ENCODE measurements at places on chromosomes 6 and 20.

DNA sequence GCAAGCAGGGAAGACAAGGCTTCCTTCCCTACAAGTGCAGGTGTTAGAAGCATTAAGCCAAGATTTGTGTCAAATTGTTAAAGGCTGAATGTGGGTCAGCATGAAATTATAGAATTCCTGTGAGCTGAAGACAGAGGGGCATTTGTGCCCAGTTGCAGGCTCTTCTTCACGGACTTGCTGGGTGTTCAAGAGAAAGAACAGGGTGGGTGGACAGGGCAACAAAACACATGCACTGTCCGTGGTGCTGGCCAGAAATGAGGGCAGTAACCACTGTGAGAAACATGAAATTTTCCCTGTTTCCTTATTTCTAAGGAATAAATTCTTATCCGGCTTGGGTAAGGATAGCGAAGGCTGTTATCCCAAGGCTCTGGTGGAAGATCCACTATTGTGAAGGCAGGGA, 579.5 kb upstream of the HTR1E start:
- DNase-seq = no peak

DNA sequence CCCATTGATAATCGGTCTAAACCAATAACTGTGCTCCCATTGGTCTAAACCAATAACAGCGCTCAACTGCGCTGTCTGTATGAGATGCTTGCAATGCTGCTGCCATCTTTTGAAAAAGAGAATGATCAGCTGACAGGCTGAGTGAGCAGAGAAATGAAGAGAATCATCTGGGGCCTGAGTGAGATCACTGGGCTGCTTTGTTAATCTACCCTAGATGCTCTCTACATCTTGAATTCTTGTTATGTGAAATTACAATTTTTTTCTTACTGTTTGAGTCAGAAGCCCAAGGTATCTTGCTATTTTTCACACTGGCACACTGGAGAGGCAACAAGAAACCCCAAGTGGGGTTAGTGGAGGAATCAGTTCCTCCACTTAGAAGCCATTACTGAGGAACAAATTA, 91.5 kb upstream of the GCM1 start:
- DNase-seq = no peak

GRCh38 chr20:22768266-22769178, 184.2 kb upstream of the FOXA2 start:
- DNase-seq = no peak

DNA sequence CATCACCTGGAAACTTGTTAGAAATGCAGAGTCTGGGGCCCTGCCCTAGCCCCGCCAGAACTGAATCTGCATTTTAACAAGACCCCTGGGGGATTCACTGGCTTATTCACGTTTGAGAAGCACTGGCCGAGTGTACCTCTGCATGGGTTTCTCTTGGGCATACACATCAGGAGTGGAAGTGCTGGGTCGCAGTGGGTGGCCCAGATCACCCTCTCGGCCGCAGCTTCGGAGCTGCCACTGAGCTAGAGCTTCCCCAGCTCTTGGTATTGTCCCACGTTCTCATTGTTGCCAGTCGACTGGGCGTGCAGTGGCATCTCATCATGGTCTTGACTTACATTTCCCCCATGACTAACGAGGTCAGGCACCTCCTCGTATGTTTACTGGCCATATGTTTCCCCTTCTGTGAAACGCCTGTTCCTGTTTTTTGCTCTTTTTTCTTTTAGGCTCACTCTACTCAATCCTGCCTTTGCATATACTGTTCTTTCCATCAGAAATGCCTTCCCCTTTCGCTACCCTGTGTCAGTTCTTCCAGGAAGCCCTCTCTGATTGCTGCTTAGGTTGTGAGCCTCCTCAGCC, 3.0 kb upstream of the DLGAP4 start:
- DNase-seq = no peak

DNA sequence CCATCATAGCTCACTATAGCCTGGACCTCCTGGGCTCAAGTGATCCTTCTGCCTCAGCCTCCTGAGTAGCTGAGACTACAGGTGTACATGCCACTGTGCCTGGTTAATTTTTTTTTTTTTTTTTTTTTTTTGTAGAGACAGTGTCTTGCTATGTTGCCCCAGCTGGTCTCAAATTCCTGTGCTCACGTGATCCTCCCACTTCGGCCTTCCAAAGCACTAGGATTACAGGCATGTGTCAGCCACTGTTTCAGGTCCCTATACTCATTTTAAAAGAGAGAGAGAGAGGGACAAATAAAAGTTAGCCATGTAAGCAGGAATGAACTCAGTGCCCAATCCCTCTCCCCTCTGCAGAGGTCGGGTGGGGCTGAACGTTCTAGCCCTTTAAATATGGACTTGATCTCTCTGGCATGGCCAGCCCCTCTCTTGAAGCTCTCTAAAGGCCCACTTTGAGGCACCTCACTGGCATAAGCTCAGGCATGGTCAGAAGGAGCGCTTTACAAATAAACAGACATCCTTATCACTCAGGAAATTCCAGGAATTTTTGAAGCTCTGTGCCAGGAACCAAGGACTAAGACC, 9.0 kb upstream of the SERPINB1 start:
- no peak for DNase-seq

DNA sequence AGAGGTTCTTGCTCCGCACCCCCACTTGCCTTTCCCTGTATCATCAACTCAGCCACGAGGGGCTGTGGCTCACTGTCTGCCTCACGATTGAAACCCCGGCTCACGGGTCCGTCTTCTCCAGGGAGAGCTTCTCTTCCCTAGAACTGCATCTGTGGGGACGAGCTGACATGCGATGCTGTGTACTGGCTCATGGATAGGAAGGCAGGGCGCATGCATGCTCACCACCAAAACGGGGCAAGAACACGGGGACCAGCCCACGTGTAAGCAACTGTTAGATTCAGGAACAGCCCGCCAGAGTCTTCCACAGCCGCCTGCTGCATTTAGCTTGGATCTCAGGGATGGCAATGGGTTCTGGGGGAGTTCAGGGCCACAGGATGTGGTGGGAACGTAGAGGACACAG, 275.9 kb upstream of the CDH4 start:
- no peak for DNase-seq

GRCh38 chr6:96237638-96238347, 222.0 kb downstream of the FUT9 start:
- DNase-seq = no peak

- no peak for DNase-seq
Observed at GRCh38 chr6:88586371-88587149, 376.9 kb downstream of the RNGTT start.

DNA sequence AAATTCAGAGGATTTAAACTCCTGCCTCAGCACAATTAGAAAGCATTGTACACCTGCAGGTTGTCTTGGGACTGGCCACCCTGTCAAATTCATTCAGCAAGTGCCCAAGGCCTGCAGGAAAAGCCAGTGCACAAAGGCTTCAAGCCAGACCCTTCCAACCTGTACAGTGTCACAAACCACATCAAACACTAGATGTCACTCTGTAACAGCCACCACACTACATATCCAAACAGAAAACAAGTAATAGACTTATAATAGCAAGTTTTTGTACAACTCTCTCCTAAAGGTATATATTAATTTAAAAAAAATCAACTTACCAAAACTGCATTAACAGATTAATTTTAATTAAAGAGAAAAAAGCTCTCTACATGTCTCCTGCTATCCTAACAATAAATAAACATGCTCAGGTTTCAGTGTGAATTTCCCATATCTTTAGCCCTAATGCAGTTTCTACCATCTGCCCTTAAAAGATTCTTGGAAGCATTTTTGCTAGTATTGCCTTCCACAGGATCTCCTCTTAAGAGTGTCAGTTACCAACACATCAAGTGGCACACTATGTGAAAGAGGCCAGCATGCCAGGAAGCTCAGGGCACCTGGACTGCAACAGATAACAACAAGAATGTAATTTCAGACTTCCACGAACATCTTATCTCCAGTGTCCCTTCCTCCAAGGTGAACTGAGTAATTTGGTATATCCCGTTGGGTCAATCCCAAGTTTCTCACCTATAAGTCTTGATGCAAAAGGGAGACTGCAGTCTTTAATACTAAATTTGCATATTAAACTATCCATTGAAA, 47.5 kb downstream of the RALGAPA2 start:
- DNase-seq = no peak

DNA sequence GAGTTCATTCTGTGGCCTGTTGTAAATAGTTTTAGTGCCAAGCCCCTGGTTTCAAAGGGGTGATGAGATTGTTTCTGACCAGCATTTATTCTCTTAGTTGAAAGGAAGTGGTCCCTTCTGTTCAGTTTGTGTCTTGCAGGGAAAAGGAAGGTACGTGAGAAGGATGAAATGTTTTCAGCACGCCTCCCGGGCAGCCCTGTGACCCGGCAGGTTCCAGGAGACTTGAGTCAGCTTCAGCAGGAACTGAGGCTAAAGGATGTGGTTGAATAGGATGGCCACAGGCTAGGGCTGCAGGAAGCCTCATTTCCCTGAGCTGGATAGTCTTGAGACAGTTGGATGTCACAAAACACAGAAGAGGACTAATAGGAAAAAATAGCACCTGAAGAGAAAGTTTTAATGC, 132.4 kb upstream of the SYNDIG1 start:
- DNase-seq = no peak

DNA sequence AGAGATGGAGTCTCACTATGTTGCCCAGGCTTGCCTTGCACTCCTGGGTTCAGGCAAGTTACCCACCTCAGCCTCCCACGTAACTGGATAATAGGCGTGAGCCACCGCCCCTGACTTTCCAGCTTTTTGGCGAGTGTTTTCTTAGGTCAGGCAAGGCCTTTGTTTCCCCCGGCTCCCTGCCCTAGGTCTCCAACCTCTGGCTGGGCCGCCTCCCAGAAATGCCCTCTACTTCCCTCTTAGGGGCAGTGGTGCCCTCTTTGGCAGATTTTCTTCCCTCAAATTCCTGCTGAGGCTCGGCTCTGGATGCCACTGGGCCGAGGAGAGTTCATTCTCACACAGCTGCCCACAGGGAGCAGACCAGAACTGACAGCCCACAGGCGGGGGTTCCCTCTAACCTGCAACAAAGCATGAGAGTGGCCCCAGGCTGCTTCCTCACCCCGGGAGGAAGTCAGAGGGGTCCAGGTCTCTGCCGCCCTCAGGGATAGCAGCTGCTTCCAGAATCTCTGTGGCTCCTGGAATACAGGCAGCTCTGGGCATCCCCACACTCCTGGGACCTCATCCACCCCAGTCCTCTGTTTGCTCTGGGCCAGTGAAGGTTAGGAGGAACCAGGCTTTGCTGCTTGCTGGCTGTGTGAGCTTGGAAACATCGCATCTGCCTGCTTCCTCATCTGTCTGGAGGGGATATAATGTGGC, 56.5 kb downstream of the TCP11 start:
- DNase-seq = no peak

DNA sequence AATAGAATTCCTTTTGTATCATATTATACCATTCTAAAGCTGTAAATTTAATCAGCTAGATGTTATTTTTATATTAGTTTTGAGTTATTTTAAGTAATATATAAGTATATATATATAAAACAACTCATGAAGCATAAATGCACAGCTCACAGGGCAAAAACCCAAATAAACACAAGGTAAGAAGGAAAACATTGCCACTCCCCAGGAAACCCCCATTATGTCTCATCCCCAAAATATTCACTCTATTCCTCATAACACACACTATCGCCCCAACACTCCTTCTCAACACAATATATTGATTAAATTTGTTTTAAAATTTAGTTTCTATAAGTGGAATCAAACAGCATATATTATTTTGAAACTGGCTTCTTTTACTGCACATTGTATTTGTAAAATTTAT, 98.6 kb upstream of the FAM83B start:
- DNase-seq = no peak

DNA sequence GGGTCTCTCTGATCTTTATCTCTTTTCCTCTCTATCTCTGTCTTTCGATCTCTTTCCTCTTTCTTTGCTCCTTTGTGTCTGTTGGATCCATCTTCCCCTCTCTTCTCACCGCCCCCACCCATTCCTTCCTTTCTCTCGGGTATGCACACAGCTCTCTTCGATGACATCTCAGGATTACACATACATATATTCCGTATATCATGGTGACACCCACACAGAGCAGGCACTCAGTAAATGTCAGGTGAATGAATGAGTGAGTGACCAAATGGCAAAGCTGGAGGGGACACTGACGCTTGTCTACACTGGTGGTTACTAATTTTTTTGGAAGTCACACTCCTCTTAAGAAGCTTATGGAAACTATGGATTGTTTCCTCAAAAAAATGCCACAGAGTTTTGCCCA, 9.9 kb downstream of the VSTM2L start:
- no peak for DNase-seq

DNA sequence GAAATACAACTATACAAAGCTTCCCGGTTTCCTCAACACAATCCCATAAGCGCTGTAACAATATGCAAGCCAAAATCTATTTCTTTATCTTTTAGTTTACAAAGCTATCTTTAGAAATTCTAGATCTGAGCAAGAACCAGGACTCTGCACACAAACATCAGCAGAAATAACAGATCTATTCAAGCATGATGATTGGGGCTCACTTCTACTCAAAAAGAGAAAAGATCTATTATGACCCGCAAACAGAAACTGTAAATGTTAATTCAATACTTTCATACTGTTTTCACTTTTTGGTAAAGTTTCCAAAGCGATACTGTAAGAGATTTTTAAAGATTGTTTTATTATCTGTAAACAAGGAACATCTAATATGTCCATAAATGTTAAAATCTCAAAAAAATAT, 86.6 kb downstream of the SESN1 start:
- no peak for DNase-seq

DNA sequence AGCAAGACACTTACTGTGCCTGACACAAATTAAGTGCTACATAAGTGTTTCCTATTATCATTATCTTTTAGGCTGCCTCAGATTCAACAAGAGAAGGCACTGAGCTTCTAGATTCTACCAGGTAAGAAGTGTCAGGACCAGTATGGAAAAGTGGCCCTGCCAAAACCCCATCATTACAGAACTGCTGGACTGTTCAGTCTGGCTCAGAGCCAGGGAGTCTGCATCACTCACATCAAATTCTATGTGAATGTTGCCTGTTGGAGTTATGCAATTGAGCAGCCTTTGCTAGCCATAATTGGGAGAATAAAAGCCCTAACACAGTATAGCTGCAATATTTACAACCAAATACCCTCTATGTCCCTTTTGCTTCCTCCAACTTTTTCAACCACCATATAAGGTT, 70.9 kb downstream of the ATG5 start:
- no peak for DNase-seq

- no peak for DNase-seq
Observed at GRCh38 chr6:157669747-157670216, 153.3 kb upstream of the SNX9 start.

DNA sequence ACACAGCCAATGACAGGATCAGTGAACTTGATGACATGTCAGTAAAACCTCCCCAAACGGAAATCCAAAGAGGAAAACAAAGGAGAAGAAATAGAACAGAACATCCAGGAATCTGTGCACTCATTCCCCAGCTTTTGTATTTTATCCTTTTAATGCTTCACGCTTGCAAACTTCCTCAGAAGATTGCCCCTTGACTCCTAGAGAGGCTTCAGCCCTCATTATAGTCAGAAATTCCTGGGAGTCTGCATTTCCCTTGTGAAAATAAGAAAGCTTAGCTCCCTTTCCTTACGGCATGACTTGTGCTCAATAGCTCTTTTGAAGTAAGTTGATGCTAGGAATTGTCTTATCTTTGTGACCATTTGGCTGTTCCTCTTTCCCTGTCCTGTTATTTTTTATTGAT, 313.6 kb upstream of the OPRM1 start:
- DNase-seq = no peak

Measured in CD8-positive, alpha-beta T cell (primary cell).